ENCODE measurements at places on chromosomes 7 and 10.

- no peak for DNase-seq
- H3K4me1 ChIP-seq, result no peaks in the 10 kb centered on the region
- H3K27me3 ChIP-seq, result peaks cover 6% of the 10 kb centered on the region
- no peak overlapping the region for H3K27ac ChIP-seq
These were observed 79.7 kb downstream of the CDH23 start for GRCh38 chr10:71476228-71477011.

- DNase-seq, result no peak
- H3K27ac ChIP-seq, result no peak overlapping the region
- no peaks in the 10 kb centered on the region for H3K36me3 ChIP-seq
- no peaks in the 10 kb centered on the region for H3K4me1 ChIP-seq
These were observed 48.8 kb downstream of the PLPP4 start for GRCh38 chr10:120505866-120506265.

DNA sequence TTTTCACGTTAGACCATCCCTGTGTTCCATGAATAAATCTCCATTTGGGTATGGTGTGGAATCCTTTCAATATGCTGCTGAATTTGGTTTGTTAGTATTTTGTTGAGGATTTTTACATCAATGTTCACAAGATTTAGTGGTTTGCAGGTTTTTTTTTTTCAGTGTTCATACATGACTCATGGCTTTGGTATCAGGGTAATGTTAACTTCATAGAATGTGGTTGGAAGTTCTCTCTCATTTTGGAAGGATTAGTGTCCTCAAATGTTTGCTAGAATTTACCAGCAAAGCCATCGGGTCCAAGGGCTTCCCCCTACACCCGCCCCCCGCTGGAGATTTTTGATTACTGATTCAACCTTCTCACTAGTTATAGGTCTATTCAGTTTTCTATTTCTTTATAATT lies 398.0 kb downstream of the NXPH1 start:
- no peaks in the 10 kb centered on the region for H3K4me1 ChIP-seq
- H3K36me3 ChIP-seq, result no peaks in the 10 kb centered on the region
- H3K27ac ChIP-seq, result no peak overlapping the region
- DNase-seq, result no peak

- peaks cover 3% of the 10 kb centered on the region for H3K4me1 ChIP-seq
- peaks cover 2% of the 10 kb centered on the region for H3K36me3 ChIP-seq
- H3K4me3 ChIP-seq, result no peak overlapping the region
- peaks cover 29% of the 10 kb centered on the region for H3K27me3 ChIP-seq
- H3K27ac ChIP-seq, result no peak overlapping the region
- no peak for DNase-seq
These were observed 3.9 kb downstream of the FAM20C start for GRCh38 chr7:196283-196682.

DNA sequence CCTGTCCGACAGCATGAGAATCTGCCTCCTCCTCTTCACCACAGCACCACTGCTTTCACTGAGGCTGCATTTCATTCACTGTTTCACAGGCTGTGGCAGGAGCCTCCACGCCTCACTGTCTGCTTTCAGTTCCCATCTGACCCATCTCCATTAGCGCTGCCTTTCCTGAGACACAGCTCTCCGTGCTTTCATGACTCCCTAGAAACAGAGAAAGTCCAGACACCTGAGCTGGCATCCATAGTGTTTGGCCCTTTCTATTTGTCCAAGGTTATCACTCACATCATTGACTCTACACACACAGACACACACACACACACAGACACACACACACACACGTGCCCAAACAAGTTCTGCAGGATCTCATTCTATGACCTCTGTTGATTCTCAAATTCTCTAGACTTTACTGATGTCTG lies 5.2 kb downstream of the LGI1 start:
- no peak overlapping the region for H3K4me3 ChIP-seq
- peaks cover 28% of the 10 kb centered on the region for H3K27me3 ChIP-seq
- no peak for DNase-seq
- H3K27ac ChIP-seq, result no peak overlapping the region
- H3K36me3 ChIP-seq, result no peaks in the 10 kb centered on the region
- peaks cover 2% of the 10 kb centered on the region for H3K4me1 ChIP-seq

DNA sequence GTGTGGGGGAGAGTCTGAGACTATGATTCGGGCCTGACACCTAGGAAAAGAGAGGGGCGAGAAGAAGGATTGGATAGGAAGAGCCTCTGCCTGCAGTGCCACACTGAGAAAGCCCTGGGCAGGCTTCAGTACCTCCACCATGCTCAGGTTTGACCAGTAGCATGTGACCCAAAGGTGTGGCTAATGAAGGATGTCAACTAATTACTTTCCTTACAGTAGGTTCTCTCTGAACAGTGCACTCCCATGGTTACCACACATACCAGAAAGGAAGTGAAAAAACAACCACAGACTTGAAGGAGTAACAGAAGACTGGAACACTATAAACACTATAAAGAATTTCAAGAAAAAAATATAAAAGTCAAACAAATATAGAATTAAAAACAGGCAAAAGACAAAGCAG lies 46.2 kb downstream of the SEM1 start:
- no peak overlapping the region for H3K27ac ChIP-seq
- H3K4me1 ChIP-seq, result peaks cover 14% of the 10 kb centered on the region
- no peaks in the 10 kb centered on the region for H3K27me3 ChIP-seq

GRCh38 chr10:76962851-76963250 lies 674.8 kb downstream of the KCNMA1 start:
- H3K27me3 ChIP-seq, result peaks cover 1% of the 10 kb centered on the region
- H3K36me3 ChIP-seq, result no peaks in the 10 kb centered on the region
- H3K4me3 ChIP-seq, result no peak overlapping the region
- no peaks in the 10 kb centered on the region for H3K4me1 ChIP-seq

DNA sequence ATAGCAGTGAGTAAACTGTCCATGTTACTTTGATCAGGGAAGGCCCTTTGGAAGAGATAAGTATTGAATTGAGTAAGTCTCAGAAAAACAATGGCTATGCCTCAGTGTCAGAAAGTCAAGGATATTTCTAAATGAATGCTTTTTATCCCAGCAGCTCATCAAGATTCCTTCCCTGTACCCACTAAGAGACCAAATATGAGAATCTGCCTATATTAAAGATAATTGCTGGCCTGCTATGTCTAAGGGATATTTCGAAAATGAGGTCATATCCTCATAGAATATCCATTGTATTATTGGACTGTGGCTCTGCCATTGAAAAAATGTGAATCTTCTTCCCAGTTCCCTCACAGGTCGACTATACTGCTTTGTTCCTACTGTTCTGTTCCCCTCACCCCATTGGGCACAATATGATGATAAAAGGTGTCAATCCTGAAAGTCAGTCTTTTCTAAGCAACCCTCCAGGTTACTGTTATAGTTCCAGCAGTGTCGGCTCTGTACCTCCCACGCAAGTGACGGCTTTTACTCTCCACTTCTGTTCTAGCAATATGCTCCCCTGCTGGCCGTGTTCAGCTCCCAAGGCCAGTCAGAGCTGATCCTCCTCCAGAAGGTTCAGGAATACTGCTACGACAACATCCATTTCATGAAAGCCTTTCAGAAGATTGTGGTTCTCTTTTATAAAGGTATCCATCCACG lies 51.7 kb downstream of the BZW2 start:
- no peaks in the 10 kb centered on the region for H3K27me3 ChIP-seq
- peaks cover 67% of the 10 kb centered on the region for H3K36me3 ChIP-seq
- H3K27ac ChIP-seq, result no peak overlapping the region
- DNase-seq, result no peak

DNA sequence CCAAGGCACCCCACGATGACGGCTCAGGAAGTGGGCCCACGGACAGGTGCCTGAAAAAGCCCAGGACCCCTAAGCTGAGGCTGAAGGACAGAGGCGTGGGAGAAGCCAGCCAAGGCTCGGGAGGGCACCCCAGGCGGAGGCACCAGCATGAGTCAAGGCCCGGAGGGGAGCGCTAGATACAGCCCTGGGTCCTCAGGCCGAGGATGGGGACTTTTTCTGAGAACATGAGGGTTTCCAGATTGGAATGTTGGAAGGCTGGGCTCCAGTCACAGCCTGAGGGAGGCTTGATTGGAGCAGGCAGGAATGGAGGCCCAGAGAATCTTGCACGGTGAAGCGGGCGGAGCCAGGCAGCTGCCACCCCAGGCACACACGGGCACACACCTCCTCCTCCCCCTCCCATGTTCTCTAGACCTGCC lies 19.0 kb upstream of the ELFN1 start:
- no peak for DNase-seq
- no peaks in the 10 kb centered on the region for H3K36me3 ChIP-seq
- no peak overlapping the region for H3K4me3 ChIP-seq
- H3K4me1 ChIP-seq, result no peaks in the 10 kb centered on the region

DNA sequence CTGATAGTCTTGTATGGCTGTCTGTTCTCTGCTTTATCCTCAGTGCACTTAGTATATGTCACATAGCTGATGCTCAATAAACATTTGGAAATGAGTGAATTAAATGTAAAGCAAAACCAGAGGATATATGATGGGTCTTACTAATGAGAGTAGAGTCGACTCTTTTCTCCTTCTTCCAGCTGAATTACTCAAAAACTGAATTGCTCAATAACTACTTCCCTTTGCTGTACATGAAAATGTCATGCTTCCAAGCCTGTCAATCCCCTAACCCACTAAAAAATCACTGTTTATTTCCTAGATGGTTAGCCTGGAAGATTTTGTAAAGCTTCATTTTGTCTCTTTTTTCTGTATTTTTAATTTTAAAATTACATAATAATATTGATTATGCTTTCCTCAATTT lies 88.0 kb downstream of the OR13A1 start:
- no peaks in the 10 kb centered on the region for H3K36me3 ChIP-seq
- no peak overlapping the region for H3K4me3 ChIP-seq
- peaks cover 13% of the 10 kb centered on the region for H3K27me3 ChIP-seq

GRCh38 chr10:36738738-36739431 lies 386.5 kb upstream of the ANKRD30A start:
- no peak overlapping the region for H3K27ac ChIP-seq
- H3K27me3 ChIP-seq, result no peaks in the 10 kb centered on the region
- no peaks in the 10 kb centered on the region for H3K4me1 ChIP-seq
- no peak overlapping the region for H3K4me3 ChIP-seq
- DNase-seq, result no peak
- H3K36me3 ChIP-seq, result no peaks in the 10 kb centered on the region

DNA sequence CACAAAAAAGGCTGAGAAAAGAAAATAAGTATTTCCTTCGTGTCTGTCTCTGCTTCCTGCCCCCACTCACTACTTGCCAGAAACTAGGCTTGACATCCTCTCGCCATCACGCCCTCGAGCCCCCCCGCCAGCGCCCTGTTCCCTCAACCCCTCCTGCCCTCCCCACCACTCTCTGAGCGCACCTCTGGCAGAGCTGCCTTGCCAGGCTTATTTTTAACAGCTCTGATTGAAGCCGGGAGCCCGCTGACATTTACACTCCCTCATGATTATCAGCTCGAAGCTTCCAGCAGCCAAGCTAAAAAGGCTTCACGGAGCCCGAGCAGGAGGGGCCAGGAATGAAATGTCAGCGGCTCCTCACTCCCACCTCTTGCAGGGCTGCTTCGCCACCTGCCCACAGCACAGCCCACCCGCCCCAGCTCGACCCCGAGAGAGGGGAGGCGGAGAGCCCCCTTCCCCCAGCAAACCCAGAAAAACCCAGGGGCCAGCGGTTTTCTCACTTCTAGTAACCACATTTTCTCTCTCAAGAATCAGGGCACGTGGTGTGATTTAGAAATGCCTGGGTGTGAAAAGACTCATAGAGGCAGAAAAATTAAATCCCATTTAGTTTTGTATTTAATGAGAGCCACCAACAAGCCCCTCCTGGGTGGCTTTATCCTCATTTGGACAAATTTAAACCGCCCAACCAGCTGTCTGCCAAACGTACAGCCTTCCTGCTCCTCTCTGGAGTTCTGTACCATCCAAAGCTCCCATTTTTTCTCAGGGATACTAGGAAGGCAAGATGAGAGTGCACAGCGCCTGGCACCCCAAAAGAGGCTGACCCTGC lies 89.3 kb downstream of the SLIT1 start:
- H3K4me1 ChIP-seq, result peaks cover 13% of the 10 kb centered on the region
- peaks cover 8% of the 10 kb centered on the region for H3K27me3 ChIP-seq
- no peaks in the 10 kb centered on the region for H3K36me3 ChIP-seq
- no peak overlapping the region for H3K27ac ChIP-seq

DNA sequence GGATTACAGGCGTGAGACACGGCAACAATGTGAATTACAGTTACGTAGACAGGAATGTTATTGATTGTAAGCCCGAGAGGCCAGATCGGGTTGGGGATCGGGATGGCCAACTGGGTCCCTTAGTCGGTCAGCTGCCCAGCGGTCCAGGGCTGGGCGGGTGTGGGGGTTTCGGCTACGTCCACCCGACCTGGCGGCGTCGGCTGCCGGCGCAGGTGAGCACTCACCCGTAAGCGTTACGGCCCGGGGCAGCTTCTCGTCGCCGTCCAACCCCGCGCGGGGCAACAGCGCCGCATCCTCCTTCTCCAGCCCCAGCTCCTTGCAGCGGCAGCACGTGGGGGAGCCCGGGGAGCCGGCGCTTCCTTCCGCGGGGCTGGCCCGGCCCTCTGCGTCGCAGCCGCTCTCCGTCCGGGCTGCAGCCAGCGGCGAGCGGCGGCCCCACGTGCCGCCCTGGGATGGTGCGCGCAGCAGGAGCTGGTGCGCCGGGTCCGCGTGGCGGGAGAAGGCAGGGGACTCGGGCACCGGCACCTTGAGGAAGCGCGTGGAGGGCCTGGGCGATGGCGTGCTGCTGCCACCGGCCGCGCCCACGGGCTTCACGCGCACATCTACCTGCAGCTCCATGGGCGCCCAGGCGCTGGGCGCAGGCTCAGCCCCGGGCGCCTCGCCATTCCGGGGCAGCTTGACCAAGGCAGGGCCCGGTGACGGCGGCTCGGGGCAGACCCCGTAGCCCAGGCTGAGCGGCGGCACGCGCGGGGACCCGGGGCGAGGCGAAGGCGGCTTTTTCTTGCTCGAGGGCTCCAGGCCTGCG lies 609 bp downstream of the KLRG2 start:
- peaks cover 27% of the 10 kb centered on the region for H3K27me3 ChIP-seq
- no peaks in the 10 kb centered on the region for H3K36me3 ChIP-seq
- H3K4me3 ChIP-seq, result peak overlapping the region; percentile 32
- DNase-seq, result peak; percentile 29
- no peak overlapping the region for H3K27ac ChIP-seq

DNA sequence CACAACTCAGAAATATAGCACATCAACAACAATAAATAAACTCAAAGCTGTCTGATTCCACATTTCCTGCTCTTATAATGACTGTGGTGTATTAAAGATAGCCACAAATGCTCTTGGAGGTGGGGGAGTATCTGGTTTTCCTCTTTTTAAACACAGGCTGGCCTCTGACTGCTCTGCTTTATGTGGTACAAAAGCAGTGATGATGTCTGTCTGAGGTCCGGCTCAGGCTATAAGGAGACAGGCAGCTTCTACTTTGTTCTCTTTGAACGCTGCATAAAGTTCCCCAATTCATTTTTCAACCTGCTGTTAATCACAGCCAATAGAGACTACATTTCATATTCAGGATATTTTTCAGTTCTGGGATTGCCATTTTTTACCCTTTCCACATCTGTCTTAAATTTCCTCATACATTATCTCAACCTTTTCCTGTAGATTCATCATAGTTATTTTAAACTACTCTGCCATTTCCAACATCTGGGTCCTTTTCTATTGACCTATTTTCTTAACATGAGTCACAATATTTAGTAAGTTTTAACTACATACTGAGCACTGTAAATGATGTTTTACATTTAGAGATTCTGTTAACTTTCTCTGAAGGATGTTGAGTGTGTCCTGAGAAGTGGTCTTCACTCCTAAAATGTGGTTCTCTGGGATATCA lies 64.9 kb downstream of the CRPPA start:
- H3K4me3 ChIP-seq, result no peak overlapping the region
- H3K27me3 ChIP-seq, result no peaks in the 10 kb centered on the region
- no peaks in the 10 kb centered on the region for H3K36me3 ChIP-seq
- no peaks in the 10 kb centered on the region for H3K4me1 ChIP-seq
- no peak for DNase-seq
- H3K27ac ChIP-seq, result no peak overlapping the region

GRCh38 chr7:15680446-15680845 lies 6.0 kb downstream of the MEOX2 start:
- H3K4me3 ChIP-seq, result no peak overlapping the region
- H3K4me1 ChIP-seq, result no peaks in the 10 kb centered on the region
- H3K27me3 ChIP-seq, result peaks cover 6% of the 10 kb centered on the region
- no peak overlapping the region for H3K27ac ChIP-seq

Measured in activated CD4-positive, alpha-beta memory T cell treated with anti-CD3 and anti-CD28 coated beads for 36 hours (primary cell).